ENCODE measurements at places on chromosomes 16 and 17. TPM values are rescaled to one million over a fixed set of nuclear protein-coding genes. Genes with fewer than 3 reads are reported as not detected.

- DNase-seq = no peak
These were observed 2140.2 kb downstream of the TP53TG3F start for GRCh38 chr16:35599429-35600160.

DNA sequence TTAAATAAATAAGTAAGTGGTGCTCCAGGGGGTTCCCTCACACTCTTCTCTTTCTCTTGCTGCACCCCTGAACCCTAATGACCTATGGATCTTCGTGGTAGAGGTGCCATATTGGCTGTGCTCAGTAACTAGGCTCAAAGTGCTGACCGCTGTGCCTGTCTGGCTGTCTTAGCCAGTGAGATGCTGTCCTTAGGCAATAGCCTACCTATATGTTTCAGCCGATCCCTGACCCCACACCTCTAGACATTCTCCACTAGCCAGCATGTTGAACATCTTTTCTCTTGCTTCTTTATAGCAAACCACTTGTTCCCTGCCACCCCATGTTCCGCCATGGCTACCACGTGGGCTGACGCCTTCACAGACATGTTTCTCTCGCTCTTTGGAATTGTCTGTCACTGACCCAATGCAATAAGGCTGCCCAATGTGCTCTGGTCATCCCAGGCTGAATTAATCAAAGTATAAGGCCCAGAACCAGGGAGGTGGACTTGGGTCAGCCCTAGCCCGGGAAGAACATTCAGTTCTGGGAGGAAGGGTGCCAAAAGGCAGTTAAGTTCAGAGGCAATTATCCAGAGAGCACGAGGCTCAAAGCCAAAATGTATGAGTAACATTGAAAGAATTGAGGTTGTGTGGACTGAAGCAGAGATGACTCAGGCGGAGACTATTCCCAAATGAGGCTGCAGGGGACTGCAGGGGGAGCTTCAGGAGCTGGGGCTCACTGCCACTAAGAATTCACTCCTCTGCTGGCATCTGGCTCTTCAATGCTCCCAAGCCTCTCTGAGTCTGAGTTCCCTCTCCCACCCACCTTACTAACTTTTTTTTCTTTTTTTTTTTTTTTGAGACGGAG lies 28.7 kb upstream of the TNRC6A start:
- DNase-seq = peak; percentile 66

- DNase-seq = no peak
These were observed 221.3 kb downstream of the CDH11 start for GRCh38 chr16:64900517-64900916.

DNA sequence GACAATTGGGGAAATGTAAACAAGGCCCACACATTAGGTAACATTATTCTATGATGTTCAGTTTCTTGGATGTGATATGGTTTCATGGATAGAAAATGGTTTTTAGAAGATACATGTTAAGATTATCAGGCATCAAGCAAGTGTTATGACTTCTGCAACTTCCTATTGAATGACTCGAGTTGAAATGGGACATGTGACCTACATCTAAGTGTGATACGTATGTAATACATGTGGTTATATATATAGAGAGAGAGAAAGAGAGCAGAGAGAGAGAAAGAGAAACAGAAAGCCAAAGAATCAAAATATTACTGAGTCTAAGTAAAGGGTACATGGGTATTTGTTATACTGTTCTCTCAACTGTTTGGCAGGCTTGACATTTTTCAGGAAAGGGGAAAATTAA lies 1.7 kb downstream of the TMEM170A start:
- no peak for DNase-seq

DNA sequence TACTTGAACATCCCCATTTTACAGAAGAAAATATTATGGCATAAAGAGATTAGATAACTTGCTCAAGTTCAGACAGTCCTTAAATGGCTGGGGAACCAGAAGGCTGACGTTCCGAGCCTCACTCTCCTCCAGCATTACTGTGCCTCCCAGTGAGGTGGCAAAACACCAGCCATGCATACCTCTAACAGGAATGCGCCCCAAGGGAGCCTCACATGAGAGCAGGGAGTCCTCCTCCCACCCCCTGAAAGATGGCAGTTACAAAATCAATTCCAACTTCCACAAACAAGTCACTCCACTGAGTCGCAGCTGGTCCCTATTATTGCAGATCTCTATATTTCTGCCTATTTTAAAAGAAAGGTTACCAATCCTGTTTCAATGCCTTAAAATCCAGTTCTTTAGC lies 55.5 kb downstream of the ANKFY1 start:
- no peak for DNase-seq

DNA sequence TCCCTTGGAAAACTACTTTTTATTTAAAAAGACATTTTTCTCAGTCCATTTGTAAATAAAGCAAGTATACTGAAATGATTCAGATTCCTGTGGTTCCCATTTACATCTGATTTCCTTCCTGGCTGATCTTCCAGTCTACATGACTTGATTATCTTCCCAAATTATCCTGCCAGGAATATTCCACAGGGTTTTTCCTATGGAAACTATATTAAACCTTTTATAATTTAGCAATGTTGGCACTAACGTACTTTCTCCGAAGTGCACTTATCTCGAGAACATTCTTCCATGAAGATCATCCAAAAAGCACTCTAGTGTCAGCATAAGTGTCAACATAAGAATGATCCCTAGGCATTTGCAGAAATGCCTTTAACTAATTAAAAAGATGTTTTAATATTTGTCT lies 347.7 kb upstream of the KIF2B start:
- no peak for DNase-seq

DNA sequence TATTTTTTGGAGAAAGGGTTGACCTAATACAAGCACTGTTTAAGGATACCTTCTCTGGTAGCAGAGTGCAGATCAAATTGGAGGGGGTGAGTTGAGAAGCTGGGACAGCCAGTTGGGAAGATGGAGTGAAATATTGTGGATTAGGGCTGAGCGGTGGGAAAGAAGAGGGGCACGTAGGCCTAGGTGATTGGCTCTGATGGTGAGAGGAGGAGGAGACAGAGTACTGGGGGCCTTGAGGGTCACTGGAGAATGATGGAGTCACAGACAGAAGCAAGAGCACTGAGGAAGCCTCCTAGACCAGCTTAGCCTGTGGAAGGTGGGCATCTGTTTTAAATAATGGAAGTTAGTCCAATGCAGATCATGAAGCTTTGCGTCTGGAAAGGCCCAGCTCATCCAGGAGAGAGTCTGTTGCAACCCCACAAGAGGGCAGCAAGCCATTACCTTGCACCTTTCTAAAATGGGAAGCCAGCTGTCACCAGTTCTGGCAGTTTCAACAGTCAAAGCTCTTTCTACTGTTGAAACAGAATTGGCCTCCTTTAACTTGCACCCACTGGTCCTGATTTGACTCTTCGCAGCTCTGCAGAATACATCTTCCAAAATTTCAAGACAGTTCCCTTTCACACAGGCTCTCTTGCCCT lies 11.8 kb downstream of the SLC9A5 start:
- DNase-seq = no peak

DNA sequence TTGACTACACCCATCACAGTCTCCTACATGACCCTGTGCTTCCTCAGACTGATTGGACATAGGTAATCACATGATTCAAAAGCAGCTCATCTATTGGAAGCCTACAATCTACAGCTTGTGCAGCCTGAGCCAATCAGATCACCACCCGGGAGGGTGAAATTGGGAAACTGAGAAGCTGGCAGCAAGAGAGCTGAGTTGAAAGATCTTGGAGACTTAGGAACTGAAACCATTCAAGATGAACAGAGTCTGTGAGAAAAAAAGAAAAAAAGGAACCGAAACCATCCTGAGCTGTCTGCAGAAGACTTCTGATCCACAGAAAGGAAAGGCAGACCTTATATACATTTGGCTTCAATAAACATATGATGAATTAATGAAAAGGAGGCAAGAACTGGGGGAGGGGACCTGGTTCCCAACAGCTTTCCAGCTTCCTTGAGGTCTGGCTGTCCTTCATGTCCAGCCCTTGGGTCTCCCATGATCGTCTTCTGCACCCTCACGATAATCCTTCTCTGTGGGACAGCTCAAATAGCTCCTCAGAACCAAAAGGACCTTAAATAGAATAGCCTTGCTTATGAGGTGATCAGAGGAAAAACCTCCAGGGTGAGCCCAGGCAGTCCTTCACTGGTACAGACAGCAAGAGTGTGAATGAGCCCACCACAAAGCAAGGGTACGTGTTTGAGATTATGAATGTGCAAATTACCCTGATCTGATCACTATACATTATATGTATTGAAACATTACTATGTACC lies 32.6 kb downstream of the PLXDC1 start:
- DNase-seq = no peak

GRCh38 chr17:14197586-14197985 lies 39.1 kb downstream of the CDRT15 start:
- no peak for DNase-seq

DNA sequence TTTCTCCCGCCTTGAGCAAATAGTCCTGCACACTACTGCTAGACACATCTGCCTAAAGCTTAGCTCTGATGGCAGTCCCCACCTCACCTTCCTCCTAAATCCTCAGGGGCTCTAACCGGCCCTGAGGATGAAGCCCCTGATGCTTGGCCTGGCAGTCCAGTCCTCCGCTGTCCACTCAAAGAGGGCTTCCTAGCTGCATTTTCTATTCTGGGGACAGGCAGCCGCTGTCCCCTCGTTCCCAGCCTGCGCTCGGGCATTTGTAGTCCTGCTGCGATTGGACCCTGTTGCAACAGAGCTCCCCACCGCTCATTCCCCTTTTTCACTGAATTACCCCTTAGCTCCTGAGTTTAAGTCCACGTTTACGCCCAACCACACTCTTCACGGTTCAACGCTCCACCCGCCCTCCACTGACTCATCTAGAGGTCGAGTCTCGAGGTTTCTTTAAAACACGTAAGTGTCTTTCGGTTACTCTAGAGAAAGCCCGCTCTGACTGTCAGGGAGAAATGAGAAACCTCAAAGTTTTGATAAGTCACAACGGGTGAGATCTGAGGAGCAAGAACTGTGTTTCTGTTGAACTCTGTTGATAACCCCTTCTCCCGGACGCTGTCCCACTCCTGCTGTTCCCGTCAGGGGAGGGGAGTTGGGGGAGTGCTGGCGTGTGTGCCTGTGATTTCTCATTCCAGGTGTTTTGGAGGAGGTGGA lies 4.5 kb downstream of the CCR7 start:
- DNase-seq = peak; percentile 47

DNA sequence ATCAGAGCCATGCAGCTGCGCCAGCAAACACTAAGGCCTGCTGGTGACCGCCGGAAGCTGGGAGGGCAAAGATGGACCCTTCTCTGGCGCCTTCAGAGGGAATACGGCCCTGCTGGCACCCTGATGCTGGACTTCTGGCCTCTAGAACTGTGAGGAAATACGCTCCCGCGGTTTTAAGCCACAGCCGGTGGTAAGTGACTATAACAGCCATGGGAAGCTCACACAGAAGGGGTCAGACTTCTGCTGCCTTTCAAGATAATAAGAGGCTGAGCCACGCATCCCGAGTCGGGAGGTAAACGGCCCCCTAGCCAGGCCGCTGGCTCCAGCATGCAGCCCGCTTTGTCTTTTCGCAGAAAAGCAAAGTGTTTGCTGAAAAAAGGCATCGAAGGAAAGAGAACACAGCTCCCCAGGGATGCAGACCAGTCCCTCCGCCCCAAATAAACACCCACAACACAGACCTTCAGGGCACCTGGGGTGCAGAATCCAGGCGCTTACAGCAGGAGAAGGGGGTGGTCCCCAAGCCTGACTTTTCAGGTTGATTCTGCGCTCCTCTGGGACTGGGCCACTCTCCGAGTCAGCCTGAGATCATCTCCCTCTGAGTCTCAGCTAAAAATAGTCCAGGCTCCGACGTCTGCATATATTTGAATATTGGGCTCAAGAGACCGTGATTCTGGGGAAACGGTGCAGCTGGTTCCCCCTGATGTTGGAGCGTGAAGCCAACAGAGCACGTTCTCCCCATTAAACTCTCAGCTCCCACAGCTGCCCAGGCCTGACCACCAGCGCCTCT lies 89.7 kb downstream of the MGAT5B start:
- DNase-seq = peak; percentile 31

GRCh38 chr16:67543582-67543981 lies 15.0 kb downstream of the RIPOR1 start:
- no peak for DNase-seq

DNA sequence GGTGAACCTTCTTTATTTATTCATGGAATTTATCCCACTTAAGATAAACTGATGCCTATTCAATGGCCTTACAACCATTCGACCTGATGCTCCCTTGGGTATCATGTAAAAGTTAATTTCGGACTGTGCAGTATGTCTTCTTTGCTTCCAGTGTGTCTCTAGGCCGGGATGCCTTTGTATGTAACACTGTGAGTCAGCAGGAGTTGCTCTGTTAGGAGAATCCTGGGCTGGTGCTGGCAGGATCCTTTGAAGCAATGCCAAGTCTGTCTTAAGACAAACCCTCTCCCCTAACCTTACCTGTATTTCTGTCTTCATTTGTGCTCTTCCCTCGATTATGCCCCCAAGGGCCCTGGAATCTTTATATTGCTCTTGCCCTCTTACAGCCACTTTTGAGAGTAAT lies 37.9 kb upstream of the ABCA8 start:
- no peak for DNase-seq

DNA sequence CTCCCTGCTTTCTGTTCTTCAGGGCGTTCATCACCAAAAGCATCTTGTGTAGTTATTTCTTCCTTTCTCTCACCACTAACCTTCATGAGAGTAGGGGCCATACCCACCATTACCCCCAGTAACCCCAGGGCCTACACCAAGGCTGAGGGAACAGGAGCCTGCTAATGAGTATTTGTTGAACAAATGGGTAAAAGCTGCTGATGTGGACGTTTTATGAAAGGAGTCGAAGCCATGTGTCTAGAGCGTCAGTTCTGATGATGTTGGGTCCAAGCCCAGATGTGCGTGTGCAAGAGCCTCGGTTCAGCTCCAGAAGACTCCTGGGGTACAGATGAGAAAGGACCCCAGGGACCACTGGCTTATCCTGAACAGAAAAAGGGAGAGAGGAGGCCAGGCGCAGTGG lies 77.1 kb upstream of the TBC1D3K start:
- no peak for DNase-seq

GRCh38 chr16:60739737-60740683 lies 1296.2 kb downstream of the CDH8 start:
- DNase-seq = no peak

- peak; percentile 67 for DNase-seq
These were observed 5.6 kb downstream of the TMEM238L start for GRCh38 chr17:10798332-10798749.

DNA sequence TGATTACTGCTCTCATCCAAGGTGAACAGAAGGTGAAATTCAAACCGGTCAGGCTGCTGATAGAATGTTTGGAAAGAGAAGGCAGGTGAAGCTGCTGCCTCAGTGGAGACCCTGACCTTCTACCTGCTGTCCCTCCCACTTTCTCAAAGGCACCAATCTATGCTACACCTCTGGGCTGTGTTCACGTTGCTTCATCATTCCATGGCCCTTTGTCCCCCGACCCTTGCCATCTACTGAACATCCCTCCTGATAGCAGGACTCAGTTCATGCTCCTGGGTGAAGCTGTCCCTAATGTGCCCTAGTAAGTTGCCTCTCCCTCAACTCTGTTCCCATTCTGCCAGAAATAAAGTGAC lies 44.2 kb upstream of the SOX9 start:
- no peak for DNase-seq

The TRIM72 gene
- not detected for total RNA-seq

The ERN2 gene
- total RNA-seq = 77.3 TPM

The CHAD gene
- total RNA-seq = 9.6 TPM

The GIT1 gene
- 46.6 TPM for total RNA-seq

The AMZ2 gene
- 18.0 TPM for total RNA-seq

The C1QBP gene
- 86.6 TPM for total RNA-seq

The CPNE7 gene
- total RNA-seq = 11.3 TPM

The OMG gene
- not detected for total RNA-seq

The HP gene
- total RNA-seq = not detected
